ENCODE measurements at places on chromosomes 7 and 10. TPM values are rescaled to one million over a fixed set of nuclear protein-coding genes. Genes with fewer than 3 reads are reported as not detected.

Gene CALML3
- total RNA-seq: not detected

Gene INSYN2A
- 0.17 TPM for total RNA-seq

Gene SMARCD3
- total RNA-seq: 39.0 TPM

Gene ZNF853
- total RNA-seq: 0.59 TPM

Gene GIMAP7
- not detected for total RNA-seq

Gene CDHR3
- 2.1 TPM for total RNA-seq

Gene SEMA4G
- total RNA-seq: 1.7 TPM

Gene KIAA1217
- total RNA-seq: 4.7 TPM

Gene SPAM1
- total RNA-seq: not detected

Gene ERVW-1
- not detected for total RNA-seq

Gene WEE2
- total RNA-seq: not detected

Gene TEX47
- total RNA-seq: not detected

Gene CRPPA
- total RNA-seq: 0.38 TPM

Gene STEAP4
- total RNA-seq: 0.10 TPM

Gene LAMB1
- 146 TPM for total RNA-seq

Gene SEMA3E
- total RNA-seq: 23.9 TPM

Gene GIMAP1
- not detected for total RNA-seq

Gene MASTL
- total RNA-seq: 19.6 TPM

Gene PRKG1
- 0.81 TPM for total RNA-seq

Gene PTER
- 32.0 TPM for total RNA-seq

Gene ACTR3C
- total RNA-seq: not detected

All from NCI-H460 (cell line).